ENCODE measurements at places on chromosomes 5 and 9. TPM values are rescaled to one million over a fixed set of nuclear protein-coding genes. Genes with fewer than 3 reads are reported as not detected.

CDKN2AIPNL gene
- 75.7 TPM for total RNA-seq

ELOVL7 gene
- total RNA-seq: 8.3 TPM

AGPAT2 gene
- total RNA-seq: 51.3 TPM

DNA sequence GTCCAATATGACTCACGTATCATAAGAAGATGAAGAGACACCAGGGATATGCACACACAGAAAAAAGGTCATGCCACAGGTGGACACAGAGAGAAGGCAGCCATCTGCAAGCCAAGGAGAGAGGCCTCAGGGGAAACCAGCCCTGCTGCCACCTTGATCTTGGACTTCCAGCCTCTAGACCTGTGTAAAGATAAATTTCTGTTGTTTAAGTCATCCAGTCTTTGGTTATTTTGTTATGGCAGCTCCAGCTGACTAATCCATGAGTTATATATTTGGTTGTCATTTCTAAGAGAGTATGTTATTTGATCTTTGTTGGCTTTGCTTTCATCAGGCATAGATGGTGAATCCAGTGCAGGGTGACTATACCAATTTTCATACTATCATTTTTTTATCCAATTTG, 130.2 kb upstream of the DAP start:
- no peak for DNase-seq

PCDHAC1 gene
- 3.1 TPM for total RNA-seq

- DNase-seq: peak; percentile 54
Measured at GRCh38 chr5:78717674-78718584, 69.4 kb upstream of the LHFPL2 start.

DNA sequence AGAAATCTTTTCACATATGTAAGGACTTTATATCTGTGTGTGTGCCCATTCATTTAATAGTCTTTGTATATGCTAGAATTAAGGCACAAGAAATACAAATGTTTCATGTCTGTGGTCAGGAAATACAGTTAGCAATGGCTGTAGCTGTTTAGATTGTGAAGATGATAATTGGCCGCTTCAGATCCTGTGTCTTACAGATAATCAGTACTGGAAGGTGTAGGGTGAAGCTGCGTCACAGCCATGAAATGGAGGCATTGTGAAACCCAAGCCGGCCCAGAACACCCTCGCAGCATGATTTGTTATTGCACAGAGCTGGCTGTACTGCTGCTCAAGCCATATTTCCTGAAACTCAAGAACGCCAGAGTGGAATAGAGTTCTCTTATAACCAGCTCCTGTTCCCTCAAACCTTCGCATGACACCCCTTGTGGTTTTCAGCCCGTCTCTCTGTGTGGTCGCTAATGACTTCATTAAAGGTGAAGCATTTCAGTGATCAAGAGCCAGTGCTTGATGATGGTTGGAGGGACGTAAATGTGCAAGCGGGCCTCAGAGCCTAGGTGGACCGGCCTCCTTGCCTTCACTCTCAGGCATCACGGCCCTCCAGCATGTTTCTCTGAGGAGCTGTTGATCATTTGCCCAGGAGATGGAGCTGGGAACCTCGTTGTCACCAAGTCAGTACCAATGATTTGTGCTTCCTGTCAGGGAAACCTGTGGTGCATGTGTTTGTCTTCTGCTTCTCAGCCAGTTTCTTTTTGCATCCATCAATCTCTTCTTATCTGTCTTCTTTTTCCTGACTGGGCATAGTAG, 80.1 kb downstream of the F2RL2 start:
- DNase-seq: no peak

SH3GL2 gene
- total RNA-seq: not detected

DNA sequence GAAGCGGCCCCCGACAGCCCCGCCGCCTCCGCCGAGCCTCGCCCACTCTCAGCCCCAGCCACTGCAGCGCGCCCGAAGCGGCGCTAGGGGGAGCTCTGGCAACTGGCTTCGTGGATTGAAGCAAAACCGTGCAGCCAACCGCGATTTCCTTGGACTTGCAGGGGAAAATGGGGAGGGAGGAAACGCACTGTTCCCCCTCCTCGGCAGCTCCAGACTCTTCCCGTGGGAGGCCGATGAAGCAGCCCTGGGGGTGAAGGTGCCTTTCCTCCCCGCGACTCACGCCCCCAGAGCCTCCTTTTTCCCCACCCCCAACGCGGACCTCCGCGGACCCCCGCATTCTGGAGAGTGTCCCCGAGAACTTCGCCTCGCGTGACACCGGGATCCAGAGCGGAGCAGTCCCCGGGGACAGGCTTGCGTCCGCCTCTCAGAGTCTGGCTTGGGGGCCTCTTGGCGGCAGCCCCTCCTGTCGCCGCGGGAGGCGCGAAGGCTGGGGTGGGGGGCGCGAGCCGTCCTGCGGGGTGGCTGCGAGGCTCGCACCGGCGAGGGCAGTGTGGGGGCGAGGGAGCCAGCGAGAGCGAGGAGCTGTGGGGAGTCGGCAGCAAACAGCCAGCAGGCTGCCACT, 3.8 kb downstream of the IER5L start:
- DNase-seq: no peak

CEP120 gene
- 15.2 TPM for total RNA-seq

- no peak for DNase-seq
Measured at GRCh38 chr5:420632-421286, 22.2 kb upstream of the EXOC3 start.

DNA sequence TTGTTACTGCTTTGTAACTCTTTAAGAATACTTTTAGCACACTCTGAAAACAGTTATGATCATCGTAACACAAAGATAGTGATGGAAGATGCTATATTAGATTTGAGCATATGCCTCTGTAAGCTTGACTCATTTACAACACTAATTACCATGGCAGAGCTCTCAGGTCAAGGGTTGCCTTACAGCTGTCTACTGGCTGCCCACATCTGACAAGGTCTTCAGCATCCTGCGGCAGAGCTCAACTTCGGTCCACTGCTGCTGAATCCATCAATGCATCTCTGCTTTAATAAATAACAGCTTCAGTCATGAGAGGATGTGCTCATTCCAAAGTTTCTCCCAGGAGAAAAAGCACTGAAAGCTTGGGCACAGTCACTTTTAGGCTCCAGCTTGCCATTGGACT, 449.4 kb downstream of the RASEF start:
- DNase-seq: no peak

DNA sequence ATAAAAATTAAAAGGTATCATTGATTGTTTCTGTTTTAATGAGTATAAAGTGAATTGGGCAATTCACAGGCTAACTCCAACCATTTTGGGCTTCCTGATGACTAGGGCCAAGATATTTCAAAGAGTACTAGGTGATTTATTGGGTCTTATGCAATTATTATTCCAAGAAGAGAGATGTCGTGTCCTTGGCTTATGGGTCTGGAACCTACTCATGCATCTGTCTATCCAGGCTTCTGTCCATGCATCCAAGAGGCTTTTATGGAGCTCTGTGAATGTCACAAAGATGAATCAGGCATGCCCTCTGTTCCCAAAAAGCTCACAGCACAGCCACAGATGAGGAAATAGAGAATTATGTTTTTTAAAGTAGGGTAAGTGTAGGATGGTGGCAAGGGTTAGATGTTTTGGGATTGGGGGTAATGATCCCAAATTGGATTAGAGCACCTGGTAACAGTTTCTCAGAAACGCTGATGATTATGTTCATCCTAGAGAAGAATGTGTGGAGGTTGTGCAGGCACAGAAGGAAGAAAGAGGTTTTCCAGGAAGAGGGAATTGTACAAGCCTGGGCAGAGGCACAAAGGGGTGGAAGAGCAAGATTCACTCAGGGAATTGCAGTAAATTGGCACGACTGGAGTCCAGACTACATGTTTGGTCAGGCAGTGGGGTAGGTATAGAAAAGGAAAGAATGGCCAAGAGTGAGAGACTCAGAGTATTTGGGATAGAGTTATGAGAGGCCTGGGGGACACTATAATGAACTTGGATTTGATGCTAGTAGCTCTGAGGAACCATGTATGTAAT, 83.0 kb upstream of the TNC start:
- DNase-seq: no peak

Data from Daoy (cell line).